ENCODE measurements at places on chromosomes 4 and X.

- no peak for DNase-seq
Observed at GRCh38 chrX:105882581-105883275, 60.4 kb downstream of the NRK start.

GRCh38 chr4:174739576-174739975 is 89.5 kb downstream of the GLRA3 start:
- no peak for DNase-seq

GRCh38 chr4:99090481-99091215 is 2.1 kb upstream of the ADH5 start:
- no peak for DNase-seq

- no peak for DNase-seq
Observed at GRCh38 chr4:124401606-124402005, 310.9 kb downstream of the ANKRD50 start.

- DNase-seq: no peak
Observed at GRCh38 chr4:3311095-3311372, 18.2 kb downstream of the RGS12 start.

GRCh38 chrX:56728321-56728720 is 722 bp upstream of the NBDY start:
- no peak for DNase-seq

- no peak for DNase-seq
Observed at GRCh38 chr4:107380836-107381438, 339.1 kb downstream of the PAPSS1 start.

DNA sequence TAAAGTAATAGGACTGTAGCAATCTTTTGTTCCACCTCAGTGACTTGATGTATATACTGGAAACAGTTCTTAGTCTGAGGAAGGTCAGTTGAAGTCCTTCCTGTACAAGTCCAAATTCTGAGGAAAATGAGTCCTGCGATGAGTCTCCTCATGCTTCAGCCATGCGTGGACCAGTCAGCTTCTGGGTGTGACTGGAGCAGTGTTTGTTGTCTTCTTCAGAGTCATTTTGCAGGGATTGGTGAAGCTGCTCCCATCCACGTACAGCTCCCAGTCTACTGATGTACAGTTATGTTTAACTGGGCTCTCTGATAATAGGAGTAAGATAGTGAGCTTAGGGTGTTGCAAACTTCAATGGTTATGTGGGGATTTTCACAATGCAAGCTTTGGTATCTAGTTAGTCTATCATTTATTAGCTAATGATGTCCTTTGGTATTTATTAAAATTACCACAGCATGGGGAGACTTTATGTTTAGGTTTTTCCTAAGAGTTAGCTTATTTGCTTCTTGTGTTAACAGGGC is 3.4 kb downstream of the UGT2B17 start:
- DNase-seq: no peak

DNA sequence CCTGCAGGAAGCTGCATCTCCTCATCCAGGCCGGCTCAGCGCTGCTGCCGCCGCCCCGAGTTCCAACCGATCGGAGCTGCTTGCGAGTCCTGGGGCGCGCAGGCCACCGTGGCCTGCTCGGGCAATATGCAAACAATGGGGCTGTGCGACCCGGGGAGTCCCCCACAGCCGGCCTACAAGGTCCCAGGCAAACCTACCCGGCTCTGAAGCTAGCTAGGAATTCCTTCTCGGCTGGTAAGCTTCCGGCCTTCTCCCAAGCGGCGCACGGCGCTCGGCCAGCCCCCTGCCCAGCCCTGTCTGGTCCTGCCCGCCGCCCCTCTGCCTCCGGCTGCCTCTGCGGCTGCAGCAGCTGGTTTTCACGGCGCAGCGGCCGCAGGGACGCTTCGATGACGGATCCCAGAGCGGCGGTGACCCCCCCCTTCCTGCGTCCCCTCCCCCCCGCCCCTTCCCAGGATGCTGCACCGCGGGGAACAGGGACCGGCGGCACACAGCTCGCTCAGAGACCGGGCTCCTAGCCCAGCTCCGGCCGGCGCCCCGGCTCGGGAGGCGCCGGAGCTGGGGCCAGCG is 59.4 kb downstream of the TSC22D3 start:
- DNase-seq: no peak

GRCh38 chr4:40682290-40683101 is 52.8 kb upstream of the RBM47 start:
- DNase-seq: no peak

- DNase-seq: no peak
Observed at GRCh38 chrX:27575565-27575964, 14.6 kb upstream of the DCAF8L2 start.
